Mesothelial cell of epicardium (in vitro differentiated cells): ENCODE measurements at places on chromosomes 13 and 19.
A peak's percentile ranks its signal among the peaks of the same experiment; 100 is the strongest.

DNA sequence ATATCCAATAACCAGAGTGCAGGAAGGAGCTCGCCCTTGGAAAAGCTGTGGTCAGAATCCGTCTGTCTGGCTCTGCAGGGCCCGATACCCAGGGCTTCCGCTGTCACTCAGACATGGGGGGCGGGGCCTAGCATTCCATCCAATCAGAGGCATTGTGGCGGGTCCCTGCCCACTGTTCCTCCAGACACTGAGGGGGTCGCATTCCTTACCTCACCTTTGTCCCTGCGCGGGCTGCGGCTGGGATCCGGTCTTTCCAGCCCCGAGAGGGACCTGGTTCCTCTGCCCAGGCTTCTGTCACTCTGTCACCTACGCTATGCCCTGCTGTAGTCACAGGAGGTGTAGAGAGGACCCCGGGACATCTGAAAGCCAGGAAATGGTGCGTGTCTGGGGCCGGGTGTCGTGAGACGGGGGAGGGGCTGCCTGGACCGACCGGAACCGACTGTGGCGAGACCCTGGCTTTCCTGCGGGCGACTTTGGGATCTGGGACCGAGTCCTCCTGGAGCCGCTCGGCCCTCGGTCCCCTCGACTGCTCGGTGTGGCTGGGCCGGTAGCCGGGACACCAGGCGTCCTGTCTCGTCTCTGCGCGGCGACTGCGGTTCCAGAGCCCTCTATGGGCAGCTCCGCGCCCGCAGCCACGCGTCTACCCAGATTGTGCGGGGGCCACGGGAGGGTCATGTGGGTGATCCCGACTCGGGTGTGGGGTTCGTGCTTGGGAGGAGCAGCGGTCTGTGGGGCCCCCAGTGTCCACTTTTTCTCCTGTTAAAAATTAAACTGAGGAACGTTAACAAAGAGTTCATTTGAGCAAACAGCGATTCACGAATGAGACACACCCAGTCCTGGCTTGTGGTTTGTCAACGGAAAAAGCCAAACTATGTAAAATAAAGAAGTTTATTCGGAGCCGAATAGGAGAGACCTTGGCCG is at the start of gene ZNF69:
Gene ZNF69, plus strand, starts transcription at position 172 of the 921 bp plus-strand sequence. Its CDS starts 142 bp downstream, at position 314.
- peak; percentile 86 for DNase-seq
- H3K36me3 ChIP-seq: peaks cover 31% of the 10 kb centered on the region
- no peaks in the 10 kb centered on the region for H3K27me3 ChIP-seq
- peaks cover 29% of the 10 kb centered on the region for H3K4me1 ChIP-seq

DNA sequence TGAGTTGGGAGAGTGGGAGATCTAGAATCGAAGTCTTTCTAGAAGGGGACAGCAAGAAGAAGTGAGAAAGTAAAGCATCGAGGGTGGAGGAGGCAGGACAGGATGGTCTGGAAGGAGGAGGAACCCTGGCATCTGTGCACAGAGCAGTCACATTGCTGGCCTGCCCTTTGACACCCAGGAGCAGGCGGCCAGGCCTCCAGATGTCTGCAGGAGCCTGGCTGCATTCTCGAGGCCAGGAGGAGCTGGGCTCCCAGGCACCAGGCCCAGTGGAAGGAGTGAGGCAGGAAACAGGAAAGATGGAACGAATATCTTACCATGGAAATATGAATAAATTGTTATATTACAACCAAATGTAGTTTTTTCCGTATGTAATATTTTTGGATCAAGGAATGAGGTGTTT is 27.7 kb upstream of the ARGLU1 start:
- no peaks in the 10 kb centered on the region for H3K27me3 ChIP-seq
- no peak for DNase-seq
- no peaks in the 10 kb centered on the region for H3K36me3 ChIP-seq
- H3K4me1 ChIP-seq: peaks cover 32% of the 10 kb centered on the region
- H3K4me3 ChIP-seq: no peak overlapping the region

- no peaks in the 10 kb centered on the region for H3K36me3 ChIP-seq
- no peak for DNase-seq
- H3K27me3 ChIP-seq: no peaks in the 10 kb centered on the region
- H3K4me1 ChIP-seq: peaks cover 11% of the 10 kb centered on the region
Observed at GRCh38 chr13:32060401-32060878, 28.9 kb downstream of the FRY start.

DNA sequence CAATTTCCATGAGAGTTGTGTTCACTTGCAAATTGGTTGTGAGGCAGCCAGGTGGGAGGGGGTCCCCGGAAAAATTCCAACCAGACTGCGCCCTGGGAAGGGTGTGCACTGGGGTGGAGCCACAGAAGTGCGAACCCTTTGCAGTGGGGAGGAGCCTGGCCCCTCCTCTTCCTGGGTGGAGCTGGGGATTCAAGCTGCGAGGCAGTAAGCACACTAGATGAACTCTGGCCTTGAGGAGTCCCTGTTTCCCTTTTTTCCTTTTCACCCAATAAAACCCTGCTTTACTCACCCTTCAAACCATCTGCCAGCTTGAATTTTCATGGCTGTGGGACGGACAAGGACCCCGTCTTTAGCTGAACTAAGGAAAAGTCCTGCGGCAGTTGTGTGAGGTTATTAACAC is 31.0 kb upstream of the MBNL2 start:
- DNase-seq: no peak
- H3K4me1 ChIP-seq: peaks cover 21% of the 10 kb centered on the region
- no peak overlapping the region for H3K27ac ChIP-seq
- no peaks in the 10 kb centered on the region for H3K36me3 ChIP-seq

- no peak for DNase-seq
- no peaks in the 10 kb centered on the region for H3K27me3 ChIP-seq
- peaks cover 16% of the 10 kb centered on the region for H3K4me1 ChIP-seq
- peak overlapping the region; percentile 28 for H3K27ac ChIP-seq
Observed at GRCh38 chr13:72586518-72586917, 140.9 kb downstream of the MZT1 start.

DNA sequence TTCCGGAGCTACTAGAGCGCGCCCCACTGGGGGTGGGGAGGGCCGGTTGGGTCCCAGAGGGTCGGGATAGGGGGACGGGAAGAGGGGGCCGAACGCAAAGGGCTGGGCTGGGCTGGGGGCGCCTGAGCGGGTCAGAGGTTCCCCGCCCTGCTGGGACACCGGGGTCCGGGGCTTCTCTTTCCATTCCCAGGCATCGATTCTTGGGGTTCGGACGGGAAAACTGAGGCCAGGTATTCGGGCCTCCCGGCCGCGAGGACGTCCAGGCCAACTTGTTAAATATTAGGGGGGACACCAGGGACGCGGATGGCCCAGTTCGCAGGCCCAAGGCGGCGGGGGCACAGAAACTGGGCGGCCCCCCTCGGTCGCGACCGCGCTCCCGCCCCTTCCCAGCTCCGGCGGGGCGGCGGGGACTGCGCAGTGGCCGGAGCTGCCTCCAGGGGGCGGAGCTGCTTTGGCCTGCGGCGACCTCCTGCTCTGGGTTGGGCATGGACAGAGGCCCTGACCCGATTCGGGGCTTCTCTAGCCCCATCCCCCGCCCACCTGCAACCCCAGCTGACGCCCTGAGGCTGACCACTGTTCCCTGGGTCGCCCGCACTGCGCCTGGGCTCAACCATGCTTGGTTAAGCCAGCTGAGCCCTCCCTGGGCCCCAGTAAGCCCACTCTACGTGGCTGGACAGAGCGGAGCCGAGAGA is 1.2 kb upstream of the KLF16 start:
- peaks cover 13% of the 10 kb centered on the region for H3K27me3 ChIP-seq
- peak overlapping the region; percentile 70 for H3K4me3 ChIP-seq
- no peaks in the 10 kb centered on the region for H3K36me3 ChIP-seq
- H3K27ac ChIP-seq: no peak overlapping the region
- H3K4me1 ChIP-seq: peaks cover 18% of the 10 kb centered on the region

GRCh38 chr19:29085206-29085605 is 127.7 kb downstream of the UQCRFS1 start:
- H3K4me3 ChIP-seq: no peak overlapping the region
- no peak for DNase-seq
- peaks cover 30% of the 10 kb centered on the region for H3K27me3 ChIP-seq
- H3K36me3 ChIP-seq: no peaks in the 10 kb centered on the region
- no peak overlapping the region for H3K27ac ChIP-seq

GRCh38 chr13:106088085-106088484 is 447.4 kb downstream of the EFNB2 start:
- no peak overlapping the region for H3K4me3 ChIP-seq
- no peaks in the 10 kb centered on the region for H3K36me3 ChIP-seq
- no peaks in the 10 kb centered on the region for H3K4me1 ChIP-seq
- no peak for DNase-seq
- H3K27ac ChIP-seq: no peak overlapping the region

DNA sequence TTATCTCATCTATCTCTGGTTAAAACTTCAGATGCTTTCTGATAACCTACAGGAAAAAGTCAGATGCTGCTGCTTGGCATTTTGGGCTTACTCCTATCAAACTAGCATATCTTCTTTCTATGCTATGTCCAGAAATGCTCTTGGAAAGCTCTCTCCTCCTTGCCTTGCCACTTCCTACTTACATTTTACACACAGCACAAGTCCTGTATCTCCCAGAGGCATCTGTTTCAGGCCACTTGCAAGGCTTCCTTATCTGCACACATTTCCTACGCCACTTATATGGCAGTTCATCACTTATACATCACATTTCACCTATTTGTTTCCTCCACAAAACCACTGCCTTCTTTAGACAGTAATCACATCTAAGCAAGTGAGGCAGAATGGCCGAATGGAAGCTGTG is 220.3 kb downstream of the DNAJC15 start:
- no peaks in the 10 kb centered on the region for H3K36me3 ChIP-seq
- no peak for DNase-seq
- H3K27me3 ChIP-seq: no peaks in the 10 kb centered on the region

DNA sequence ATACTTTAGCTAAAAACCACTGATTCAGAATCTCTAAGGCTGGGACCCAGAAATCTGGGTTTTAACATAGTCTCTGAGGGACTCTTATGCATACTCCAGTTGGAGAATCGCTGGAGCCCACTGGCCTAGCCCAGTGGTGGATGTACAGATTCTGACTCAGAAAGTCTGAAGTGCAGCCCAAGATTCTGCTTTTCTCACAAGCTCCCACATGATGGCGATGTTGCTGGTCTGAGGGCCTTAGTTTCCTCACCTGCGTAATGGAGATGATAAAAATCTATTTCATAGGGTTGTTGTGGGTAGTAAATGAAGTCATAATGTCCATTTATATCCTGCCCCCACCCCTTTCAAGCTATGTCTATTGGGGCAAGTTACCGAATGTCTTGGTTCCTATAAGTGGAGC is 7.7 kb upstream of the CDADC1 start:
- no peaks in the 10 kb centered on the region for H3K36me3 ChIP-seq
- H3K4me1 ChIP-seq: no peaks in the 10 kb centered on the region
- no peak for DNase-seq

DNA sequence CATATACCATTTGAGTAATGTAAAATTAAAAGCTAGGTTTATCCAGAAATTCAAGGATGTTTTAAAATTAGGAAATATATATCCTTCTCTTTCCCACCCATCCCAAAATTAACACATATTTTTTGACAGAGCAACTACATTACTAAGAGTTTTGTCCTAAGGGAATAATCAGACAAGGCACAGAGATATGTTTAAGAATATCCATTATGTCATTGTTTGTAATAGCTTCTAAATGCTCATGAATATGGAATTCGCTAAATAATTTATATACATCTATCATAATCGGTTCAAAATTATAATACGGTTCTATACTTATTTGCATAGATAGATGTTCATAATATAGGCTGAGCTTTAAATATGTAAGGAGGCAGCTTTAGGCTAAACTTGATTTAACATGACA is 9.8 kb downstream of the UBL3 start:
- H3K27me3 ChIP-seq: no peaks in the 10 kb centered on the region
- peak overlapping the region; percentile 48 for H3K27ac ChIP-seq
- peaks cover 63% of the 10 kb centered on the region for H3K4me1 ChIP-seq
- no peaks in the 10 kb centered on the region for H3K36me3 ChIP-seq
- DNase-seq: no peak
- no peak overlapping the region for H3K4me3 ChIP-seq

DNA sequence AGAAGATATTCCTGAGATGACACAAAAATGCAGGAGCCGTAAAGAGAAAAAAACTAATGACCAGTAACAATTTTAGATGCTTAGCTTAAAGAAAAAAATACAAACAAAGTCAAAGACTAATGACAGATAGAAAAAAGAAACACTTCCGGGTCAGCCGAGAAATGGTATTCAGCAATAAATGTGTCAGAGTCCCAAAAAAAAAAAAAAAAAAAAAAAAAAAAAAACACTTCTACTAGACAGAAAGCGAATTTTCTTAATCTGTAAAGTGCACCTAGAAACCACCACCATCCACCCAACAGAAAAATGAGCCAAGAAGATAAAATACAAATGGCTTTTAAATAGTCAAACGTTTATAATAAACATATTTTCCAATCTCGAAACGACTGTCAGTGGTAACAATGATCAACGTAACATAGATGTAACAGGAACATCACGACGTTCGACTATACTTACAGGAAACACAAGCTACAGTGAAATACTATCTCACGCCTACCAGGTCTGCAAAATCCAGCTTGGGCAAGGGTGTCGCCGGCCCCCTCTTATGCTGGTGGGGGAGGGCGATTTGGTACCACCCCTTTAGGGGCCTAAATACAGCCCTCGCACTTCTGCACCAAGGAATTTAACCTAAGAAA is 10.6 kb downstream of the ABHD17A start:
- H3K36me3 ChIP-seq: no peaks in the 10 kb centered on the region
- no peaks in the 10 kb centered on the region for H3K27me3 ChIP-seq
- no peak for DNase-seq
- H3K27ac ChIP-seq: peak overlapping the region; percentile 95
- peak overlapping the region; percentile 99 for H3K4me3 ChIP-seq

DNA sequence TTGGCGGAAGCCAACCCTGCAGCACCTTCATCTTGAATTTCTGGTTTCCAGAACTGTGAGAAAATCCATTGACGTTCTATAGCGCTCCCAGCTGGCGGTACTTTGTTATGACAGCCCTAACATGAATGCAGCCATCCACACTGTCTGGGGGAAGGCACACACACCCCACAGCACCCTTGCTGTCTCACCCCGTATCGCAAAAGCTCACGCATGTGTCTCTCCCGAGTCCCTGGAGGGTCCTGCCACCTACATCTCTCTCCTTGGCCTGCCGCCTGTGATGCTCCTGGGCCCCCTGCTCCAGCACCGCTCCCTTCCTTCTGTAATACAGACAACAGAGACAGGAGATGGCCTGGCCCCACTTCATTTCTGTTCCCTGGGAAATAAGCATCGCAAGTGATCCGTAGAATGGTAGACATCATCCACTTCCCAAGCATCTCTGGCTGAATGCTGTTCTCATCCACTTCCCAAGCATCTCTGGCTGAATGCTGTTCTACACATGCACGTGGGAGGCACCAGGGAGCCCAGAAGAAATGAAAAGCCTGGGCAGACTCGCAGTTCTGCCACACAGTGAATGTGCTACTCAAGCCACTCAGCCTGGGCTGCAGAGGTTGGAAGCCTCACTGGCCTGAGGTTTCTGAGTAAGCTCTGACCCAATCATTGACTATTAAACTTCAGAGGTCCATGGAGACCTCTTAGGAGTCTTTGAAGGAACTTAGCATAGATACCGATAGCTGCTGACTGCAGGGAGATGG is 29.6 kb downstream of the EPN1 start:
- DNase-seq: no peak
- H3K4me1 ChIP-seq: no peaks in the 10 kb centered on the region
- peaks cover 38% of the 10 kb centered on the region for H3K36me3 ChIP-seq
- no peak overlapping the region for H3K4me3 ChIP-seq
- no peak overlapping the region for H3K27ac ChIP-seq
